ENCODE measurements at places on chromosomes 5 and 9.

- DNase-seq: no peak
Measured at GRCh38 chr9:127018935-127019334, 103.5 kb downstream of the ANGPTL2 start.

DNA sequence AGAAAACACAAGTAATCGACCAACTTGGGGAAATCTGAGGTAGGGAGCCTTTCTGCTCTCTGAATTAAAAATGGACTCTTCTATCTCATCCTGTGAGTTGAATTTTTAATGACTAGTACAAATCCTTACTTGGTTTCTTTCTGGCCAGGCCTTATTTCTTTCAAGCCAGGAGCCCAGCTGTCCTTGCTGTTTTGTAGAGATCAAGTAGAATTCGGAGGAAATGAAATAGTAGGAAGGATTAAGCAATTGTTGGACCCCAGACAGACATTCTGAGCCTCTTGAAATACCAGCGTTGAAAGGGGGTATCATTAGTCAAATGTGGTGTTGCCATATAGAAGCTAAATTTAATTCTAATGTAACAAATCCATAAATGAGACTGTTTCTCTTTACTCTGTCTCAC is 53.7 kb upstream of the SMIM15 start:
- no peak for DNase-seq

GRCh38 chr9:19479874-19480273 is 71.1 kb downstream of the ACER2 start:
- DNase-seq: no peak

GRCh38 chr5:27392716-27393115 is 354.3 kb upstream of the CDH9 start:
- no peak for DNase-seq

DNA sequence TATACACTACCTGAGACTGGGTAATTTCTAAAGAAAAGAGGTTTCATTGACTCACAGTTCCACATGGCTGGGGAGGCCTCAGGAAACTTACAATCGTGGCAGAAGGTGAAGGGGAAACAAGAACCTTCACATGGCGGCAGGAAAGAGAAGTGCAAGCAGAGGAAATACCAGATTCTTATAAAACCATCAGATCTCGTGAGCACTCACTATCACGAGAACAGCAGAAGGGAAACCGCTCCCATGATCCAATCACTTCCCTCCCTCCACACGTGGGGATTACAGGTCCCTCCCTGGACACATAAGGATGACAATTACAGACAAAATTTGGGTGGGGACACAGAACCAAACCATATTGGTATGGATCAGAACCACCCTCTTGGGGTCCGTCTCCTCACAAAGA is 44.2 kb upstream of the SPIN1 start:
- no peak for DNase-seq

- DNase-seq: peak; percentile 29
Measured at GRCh38 chr5:58466939-58467338, 7.1 kb upstream of the PLK2 start.

DNA sequence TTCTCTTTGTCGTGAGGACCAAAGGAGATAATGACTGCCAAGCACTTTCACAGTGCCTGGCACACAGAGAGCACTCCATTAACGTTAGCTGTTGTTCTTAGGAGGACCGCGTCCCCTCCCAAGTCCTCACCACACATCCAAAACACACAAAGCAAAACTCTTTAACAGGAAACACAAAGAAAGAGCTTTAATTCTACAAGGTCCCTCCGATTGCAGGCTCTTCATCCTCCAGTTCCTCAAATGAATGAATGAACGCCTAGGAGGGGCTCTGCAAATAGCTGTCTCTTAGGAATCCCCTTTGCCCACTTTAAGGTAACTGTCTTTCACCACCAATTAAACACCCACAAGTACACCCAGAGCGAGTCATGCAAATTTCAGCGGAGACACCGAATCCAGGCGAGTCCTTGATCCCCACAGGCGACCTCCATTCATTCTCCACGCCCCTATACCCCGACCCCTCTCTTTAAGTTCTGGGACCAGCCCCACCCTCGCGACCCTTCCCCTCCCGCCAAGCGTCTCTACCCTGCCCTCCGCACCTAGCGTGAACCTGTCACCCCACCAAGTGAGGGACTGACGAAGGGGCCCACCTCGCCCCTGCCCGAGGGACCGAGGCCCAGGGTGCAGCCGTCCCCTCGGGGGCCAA is 644 bp downstream of the TSC1 start:
- DNase-seq: peak; percentile 14

GRCh38 chr9:124132671-124133147 is 121.1 kb downstream of the LHX2 start:
- no peak for DNase-seq
